ENCODE measurements at places on chromosomes 1 and 21.

DNA sequence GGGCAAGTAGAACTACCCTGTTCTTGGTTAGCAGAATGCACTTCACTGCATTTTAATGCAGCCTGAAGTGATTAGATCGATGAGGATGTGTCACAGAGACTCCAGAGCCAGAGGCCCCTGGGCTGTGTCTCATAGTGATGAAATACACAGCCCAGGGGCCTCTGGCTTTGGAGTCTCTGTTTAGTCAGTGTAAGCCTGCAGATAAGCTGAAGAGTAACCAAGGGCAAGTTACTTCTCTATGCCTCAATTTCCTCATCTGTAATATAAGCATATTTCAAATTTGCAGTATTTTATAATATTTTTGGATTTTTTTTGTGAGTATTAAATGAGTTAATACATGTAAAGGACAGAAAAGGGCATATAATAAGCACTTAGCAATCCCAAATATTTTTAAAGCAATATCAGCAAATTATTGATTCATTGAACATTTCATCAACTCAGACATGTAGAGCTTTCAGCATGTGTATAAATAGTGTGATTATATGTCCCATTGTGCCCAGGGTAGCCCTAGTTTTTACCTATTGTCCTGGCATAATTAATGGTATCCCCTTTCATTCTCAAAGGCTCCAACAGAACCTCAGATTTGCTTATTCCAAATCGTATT, 23.6 kb upstream of the APOBEC4 start:
- peak; percentile 36 for DNase-seq

GRCh38 chr21:29664615-29665014, 275.2 kb downstream of the GRIK1 start:
- DNase-seq: no peak

GRCh38 chr1:59266927-59267293, 30.0 kb upstream of the FGGY start:
- no peak for DNase-seq

- no peak for DNase-seq
Measured at GRCh38 chr1:213242883-213243282, 191.8 kb downstream of the RPS6KC1 start.

DNA sequence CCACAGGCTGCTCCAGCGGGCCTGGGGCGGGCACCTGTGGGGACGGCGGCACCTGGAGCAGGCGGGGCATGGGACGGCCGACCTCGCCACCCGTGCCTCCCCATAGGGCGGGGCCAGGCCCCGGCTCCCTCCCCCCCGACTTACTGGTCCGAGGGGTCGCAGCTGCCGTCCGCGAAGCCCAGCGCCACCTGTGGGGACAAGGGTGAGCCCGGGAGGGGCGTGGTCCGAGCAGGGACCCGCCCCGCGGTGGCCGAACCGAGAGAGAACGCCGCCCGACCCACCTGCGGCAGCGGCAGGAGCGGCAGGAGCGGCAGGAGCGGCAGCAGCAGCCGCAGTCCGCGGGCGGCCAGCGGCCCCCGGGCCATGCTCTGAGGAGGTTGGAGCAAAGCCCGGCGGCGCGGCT, at the start of gene TMEM52:
TMEM52 (minus strand) TSS at position 379 of the 403 bp plus-strand sequence; CDS start at position 365, 14 bp downstream.
- no peak for DNase-seq

GRCh38 chr1:1517973-1518620, 6.1 kb downstream of the ATAD3A start:
- DNase-seq: no peak

DNA sequence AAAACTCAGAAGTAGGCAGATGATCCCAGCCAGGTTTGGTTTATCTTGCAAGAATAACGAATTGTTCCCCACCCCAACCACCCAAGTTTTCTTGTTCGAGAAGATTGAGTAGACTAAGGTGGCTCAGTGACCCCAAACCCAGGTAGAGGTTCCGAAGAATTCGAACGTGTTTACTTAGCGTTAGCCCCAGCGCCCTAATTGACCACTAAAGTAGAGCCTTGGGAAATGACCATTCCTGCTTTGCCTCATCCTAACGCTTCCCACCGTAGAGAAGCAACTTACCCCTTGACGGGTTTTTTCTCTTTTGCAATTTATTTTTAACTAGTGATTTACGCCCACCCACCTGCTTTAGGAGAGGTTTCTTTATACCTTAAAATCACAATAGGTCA, 870 bp downstream of the FBXO28 start:
- no peak for DNase-seq

All from Right ventricle myocardium superior (tissue), 1 donor.